Right renal pelvis (tissue), 4 donors: ENCODE measurements at places on chromosomes 6 and 20.

DNA sequence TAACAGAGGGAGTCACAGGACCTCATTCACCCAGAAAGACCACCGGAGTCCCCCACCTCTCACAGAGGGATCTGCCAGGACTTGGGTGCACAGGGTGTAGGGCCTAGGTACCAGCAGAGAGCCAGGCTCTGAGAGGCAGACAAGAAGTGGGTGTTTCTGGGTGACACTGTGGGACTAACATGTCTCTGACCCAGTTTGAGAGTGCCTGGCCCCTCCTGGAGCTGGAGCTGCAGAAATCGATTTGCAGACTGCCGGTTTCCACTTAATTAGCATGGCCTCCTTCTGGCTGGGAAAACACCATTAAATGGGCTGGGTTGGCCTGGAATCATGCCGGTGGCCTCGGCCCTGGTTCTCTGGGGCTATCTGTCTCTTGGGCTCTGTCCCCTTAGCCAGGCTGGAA lies 59.2 kb downstream of the PPP1R16B start:
- no peak for DNase-seq

DNA sequence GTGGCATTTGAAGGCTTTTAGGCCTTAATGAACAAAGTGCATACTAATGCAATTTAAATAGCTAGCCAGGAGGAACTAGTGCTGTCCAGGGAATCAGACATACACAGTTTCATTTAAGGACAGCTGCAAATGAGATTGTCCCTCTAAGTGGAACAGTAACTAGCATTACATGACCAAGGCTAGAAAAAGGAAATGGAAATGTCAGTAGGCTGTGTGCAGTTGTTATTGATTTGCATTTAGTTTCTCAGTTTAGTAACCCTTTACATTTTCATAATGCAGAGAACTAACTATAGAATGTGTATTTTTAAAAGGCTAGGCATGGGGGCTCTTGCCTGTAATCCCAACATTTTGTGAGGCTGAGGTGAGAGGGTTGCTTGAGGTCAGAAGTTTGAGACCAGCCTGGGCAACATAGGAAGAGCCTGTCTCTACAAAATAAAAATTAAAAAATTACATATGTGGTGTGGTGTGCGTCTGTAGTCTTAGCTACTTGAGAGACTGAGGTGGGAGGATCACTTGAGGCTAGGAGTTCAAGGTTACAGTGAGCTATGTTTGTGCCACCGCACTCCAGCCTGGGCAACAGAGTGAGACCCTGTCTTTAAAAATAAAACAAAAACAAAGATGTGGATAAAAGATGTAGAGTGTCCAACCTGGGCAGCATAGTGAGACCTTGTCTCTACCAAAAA lies 468.0 kb downstream of the UTRN start:
- no peak for DNase-seq

DNA sequence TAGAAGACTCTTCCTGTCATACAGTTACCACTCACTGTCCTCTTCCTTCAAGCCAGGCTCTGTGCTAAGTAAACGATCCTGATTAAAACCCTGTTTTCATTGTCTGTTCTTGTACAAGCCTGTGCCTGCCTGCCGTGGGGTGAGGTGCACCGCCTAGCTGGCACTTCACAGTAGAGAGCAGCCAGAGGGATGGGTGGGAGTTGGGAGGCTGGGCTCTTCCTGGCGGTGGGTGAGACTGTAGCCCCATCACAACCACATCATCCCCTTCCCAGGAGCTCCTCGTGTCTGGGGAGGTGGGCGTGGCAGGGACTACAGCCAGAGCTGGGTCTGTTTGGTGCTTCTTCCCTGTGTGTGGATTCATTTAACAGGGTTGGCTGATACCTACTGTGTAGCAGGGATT lies 382.0 kb downstream of the TAF4 start:
- no peak for DNase-seq

- no peak for DNase-seq
Observed at GRCh38 chr6:111743862-111744692, 129.2 kb downstream of the FYN start.

DNA sequence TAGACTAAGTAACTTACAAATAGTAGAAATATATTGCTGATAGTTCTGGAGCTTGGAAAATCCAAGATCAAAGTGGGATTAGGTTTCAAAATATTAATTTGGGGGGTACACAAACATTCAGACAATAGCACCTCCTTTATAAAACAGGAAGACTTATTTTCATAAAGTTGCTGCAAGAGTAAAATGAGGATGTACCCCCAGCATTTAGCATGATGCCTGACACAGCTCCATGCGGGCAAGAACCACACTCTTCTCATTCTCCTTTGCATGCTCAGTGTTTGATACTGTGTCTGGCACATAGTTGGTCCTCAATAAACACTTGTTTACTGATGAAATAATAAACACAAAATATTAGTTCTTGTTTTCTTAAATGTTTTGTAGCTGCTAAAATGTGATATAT lies 332.9 kb downstream of the TFAP2A start:
- DNase-seq: no peak

GRCh38 chr6:140923048-140923447 lies 1209.7 kb upstream of the GJE1 start:
- no peak for DNase-seq
